ENCODE measurements at places on chromosomes 2 and 18.

DNA sequence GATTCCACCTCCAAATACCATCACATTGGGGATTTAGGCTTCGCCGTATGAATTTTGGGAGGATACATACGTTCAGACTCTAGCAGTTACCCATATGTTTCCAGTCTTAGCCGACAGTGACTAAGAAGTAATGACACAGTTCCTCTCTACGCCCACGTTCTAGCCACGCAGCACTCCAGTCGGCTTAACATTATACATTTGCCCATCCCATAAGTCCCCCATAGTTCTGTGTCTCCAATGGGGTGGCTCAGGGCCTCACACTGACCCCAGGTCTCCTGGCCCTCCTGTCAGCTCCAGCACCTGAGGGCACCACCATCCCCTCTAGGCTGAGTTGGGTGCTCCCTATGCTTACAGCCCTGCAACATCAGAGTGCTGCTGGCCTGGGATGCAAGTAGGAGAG, 18.4 kb upstream of the CNDP2 start:
- DNase-seq = no peak

GRCh38 chr18:48229552-48229981, 179.6 kb downstream of the ZBTB7C start:
- DNase-seq = peak; percentile 15

DNA sequence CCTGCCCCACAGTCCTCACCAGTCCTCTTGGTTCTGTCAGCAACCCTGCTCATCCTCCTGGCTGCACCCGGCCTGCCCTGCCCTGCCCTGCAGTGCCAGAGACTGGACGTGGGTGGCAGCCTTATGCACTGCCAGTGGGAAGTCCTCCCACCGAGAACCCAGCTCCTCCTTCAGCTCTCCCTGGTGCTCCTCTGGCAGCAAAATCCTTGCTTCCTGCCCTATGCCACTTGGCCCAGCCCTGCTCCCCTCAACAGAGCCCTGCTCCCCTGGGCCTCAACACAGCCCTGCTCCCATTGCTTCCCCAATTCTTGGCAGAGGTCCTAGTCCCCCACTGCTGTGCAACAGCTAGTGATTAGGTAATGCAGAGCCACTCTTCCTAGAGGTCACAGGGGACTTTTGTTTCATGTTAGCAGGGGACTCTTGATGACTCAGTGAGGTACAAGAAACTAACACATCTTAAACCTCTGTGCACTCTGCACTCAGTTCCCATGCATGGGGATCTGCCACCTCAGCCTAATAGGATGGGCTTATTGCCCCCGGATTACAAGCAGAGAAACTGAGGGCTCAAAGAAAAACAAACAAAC, 58.0 kb upstream of the EDAR start:
- peak; percentile 8 for DNase-seq

- DNase-seq = peak; percentile 3
Observed at GRCh38 chr2:127320586-127321275, 26.8 kb upstream of the ERCC3 start.

DNA sequence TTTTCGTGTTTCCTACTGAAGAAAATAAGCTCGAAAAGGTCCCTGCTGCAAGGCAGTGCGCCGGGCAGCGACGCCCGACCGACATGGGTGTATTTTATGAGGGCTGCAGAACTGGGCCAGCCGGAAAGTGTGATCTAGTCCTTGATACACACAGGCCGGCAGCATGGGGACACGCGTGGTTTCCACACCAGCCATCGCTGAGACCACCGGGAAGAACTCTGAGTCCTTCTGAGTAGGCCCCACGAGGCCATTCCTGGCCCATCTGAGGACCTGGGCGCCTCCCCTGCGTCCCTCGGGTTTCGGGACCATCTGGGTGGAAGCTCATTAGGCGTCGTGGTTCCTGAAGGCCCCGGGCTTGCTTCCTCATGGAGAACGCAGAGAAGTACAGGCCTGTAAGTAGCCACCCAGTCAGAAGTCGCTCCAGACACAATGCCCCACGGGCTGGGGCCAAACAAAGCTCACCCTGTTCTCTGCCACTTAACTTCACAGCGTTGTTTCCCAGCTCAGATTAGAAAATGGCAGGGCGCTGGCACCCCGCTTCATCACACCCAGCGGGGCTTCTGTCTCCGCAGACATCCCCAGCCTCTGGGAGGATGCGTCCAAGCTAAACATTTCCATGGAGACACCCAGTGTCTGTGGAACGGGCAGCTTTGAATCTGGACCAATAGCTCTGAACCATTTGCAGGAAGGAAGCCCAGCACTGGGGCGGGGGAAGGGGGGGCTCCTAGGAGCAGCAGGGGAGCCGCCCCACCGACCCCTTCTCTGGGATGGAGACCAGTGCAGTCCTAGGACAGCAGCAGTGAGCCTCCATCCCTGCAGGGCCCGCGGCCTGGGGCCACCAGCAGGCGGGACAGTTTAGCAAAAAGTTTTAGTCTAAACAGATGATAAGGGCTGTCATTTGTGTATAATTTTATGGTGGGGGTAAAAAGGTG, 2.4 kb downstream of the NFATC1 start:
- no peak for DNase-seq

DNA sequence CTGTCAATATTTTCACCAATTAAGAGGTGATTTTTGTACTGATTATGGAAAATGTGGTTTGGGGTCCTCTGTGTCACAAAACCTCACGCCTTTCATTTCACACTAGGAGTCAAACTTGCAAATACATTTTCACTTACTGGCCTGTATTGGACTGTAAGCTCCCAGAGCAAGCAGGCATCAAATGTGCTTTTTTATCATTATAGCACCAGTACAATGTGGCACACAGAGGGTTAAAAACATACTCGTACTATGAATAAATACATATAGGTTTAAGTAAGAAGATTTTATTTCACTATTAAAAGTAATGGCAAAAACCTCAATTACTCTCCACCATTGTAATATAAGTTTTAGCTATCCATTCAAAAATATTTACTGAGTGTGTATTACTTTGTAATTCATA, 56.7 kb downstream of the ABCB11 start:
- DNase-seq = no peak

DNA sequence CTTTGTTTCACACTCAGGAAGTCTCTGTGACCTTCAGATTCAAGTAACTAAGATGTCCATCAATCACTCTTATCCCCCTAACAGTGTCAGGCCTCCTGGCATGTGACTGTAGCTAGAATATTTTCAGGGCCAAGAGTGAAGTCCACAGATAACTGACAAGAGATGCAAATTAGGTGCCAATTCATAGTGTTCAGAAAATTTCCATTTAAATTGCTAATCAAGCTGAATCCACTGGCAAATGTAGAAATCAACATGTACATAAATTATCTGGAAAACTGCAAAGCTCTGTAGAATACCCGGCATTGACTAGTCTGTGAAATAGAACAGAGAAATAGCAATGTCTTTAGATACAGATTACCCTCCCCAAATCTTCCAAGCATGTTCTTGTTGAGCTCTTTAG, 38.6 kb upstream of the ARL4C start:
- no peak for DNase-seq

DNA sequence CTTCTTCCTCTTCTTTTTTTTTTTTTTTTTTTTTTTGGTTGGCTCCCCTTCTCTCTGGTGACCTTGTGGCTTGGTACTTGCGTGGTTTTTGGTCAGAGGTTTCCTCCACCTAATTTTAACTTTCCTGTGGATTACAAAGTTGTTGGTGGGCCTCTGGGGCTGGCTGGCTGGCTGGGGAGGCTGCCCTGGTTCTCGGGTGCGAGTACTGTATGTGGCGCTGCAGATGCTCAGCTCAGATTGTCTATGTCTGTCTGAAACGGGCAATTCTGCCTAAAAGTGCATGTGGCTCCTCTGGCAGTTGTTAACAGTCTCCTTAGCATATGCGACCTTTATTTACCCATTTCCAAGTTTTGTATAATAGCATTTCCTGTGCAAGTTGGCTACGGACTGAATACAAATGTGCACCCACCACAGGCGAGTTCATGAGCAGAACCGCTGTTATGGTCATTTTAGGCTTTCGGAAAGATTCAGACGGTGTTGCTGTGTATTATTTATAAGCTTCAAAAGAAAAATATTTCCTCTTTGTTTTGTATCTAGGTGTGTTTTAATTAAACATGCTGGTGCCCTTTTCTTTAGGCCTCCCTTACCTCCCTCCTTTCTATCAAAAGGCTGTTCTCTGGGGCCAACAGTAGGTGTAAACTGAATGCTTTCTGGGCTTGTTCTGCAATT, 4.4 kb downstream of the TBR1 start:
- DNase-seq = no peak

GRCh38 chr2:95379371-95379831, 23.1 kb upstream of the FAHD2A start:
- DNase-seq = no peak

DNA sequence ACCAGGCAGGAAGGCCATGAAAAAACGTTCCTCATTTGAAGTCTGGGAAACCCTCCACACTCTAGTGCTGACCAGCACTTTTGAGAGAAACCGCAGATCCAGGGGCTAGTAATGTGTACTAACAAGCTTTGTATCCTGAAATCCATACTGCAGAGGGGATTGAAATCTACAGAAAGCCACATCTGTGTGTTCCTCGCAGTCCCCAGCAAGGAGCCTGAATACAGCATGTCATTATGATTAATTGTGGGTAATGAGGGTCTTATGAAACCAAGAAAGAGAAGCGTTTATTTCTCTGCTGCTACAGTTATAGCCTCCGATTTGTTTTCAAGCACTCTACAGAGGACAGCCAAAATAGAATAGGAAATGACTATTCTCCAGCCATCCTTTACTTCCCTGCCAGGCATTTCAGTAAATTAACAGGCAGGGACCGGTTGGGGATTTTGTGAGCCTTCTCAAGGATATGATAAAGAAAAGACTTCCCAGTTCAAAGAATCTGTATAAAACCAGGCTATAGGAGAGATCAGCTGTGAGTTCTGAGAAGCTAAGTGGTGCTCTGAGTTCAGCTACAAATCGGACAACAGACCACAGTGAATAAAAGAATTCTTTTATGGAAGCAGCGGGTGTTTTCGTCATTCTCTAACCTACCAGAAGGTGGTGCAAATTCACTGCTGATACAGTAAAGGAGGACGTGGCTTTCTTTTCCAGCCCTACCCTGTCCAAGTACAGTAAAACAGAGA, 133.4 kb downstream of the INSIG2 start:
- DNase-seq = peak; percentile 41

DNA sequence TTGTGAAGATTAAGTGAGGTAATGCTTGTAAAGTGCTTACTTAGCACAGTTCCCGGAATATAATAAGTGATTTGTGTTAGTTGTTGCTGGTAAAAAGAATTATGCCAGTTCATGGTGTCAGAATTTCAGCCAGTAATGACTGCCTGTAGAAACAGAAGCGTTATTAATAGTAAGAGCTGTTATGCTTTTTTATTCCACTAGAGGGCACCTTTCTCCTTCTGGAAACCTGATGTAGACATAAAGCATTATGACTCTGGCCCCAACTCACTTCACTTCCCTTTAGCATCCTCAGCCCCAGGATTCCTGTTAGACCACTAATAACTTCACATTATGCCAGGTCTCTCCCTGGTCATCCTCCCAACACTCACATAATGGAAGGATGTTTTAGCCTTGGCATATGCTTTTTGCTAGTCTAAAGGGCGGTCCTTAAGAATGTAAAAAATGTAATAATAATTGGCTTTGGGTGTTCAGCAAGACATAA, 34.9 kb downstream of the C18orf54 start:
- DNase-seq = no peak

GRCh38 chr2:27262379-27263286, at the start of gene SLC30A3:
SLC30A3 (minus strand) TSS chr2:27263047; CDS start chr2:27262906, 141 bp downstream.
- peak; percentile 40 for DNase-seq

GRCh38 chr18:10898417-10898974, 250.9 kb downstream of the PIEZO2 start:
- no peak for DNase-seq

DNA sequence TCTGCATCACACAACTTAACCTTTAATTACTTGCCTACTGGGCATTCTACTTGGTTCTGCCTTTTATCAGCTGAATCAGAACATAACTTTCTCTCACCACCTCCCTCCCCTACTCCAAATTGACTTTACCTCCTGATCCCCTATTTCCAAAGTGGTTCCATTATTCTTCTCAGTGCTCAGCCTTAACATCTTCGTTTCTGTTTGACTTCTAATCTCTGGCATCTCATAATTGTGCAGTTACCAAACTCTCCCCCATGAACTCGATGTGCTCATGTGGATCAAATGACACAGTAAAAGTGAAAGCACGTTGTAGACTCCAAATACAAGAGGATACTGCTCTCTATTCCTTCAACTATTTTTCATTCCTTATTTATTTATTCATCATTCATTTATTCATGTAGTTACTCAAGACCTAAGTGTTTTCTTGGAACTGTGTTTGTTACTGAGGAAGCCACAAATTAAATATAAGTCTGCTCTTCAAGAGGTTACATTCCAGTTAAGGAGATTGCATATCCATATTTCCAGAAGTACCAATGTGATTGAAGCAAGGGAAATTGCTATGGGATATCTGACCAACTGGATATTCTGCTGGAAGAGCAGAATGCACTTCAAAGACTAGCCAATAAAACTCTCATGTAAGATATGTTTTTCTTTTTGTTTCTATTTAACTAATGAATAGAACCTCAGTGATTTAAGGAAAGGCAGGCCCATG, 158.8 kb downstream of the TMEFF2 start:
- no peak for DNase-seq

DNA sequence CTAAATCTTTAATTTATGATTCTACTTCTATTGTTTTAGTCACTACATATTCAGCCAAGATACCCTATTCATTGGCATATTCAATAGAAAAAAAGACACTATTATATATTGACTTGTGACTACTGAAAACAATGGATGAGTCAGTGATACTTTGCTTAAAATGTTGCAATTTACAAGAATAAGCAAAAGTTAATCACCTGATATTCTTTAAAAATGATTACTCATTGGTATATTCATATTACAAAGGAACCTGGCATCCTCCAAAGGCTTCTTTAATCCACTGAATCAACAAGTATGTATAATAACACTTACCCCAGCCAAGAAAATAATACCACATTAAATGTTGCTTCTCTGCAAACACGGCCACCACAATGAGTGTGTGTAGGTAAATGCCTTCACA, 87.8 kb downstream of the CALCRL start:
- DNase-seq = no peak

GRCh38 chr2:133252780-133253355, 315.4 kb downstream of the NCKAP5 start:
- no peak for DNase-seq

- no peak for DNase-seq
Observed at GRCh38 chr2:127128445-127128904, 21.5 kb upstream of the BIN1 start.

DNA sequence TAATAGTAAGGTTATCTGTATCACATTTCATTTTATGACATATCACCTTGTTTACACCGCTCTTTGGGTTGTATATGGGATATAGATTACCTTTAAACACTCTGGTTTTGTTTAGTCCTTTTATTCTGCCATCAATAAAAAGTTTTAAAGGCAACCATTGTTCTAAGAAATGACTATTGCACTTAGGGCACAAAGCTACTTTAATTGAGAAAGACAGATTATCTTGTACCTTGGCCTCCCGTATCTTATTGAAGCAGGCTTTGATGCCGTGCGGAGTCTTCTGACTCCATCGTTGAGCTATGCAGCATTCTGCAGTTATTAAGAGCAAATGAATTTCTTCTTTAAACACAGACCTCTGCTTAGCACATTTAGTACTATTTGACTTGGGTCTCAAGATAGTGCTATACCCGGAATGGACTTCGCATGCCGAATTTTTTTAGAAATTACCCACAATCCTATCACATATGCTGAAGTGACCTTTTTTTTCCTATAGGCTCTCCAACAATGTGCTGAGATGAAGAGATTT, 16.7 kb downstream of the PKDCC start:
- peak; percentile 80 for DNase-seq
